Hindlimb muscle (tissue), 1 donor: ENCODE measurements at places on chromosomes 7 and 10. TPM values are rescaled to one million over a fixed set of nuclear protein-coding genes. Genes with fewer than 3 reads are reported as not detected.

INPP5A gene
- 57.4 TPM for polyA plus RNA-seq

DNA sequence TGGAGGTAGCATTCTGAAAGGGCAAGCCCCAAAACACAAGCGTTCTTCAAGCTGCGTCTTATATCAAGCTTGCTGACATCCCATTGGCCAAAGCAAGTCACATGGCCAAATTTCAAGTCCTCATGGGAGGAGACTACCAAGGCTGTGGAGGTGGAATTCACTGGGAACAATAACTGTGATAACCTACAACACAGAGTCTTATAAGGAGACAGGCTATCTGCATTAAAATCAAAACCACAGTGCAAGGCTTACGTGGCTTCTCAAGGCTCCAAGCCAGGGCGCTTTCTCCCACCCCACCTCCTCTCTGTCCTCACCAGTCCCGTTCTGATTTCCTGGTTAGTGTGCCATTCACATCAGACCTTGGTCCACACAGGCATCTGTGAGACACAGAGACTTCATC is 39.4 kb downstream of the ADRB1 start:
- no peak for DNase-seq

DNA sequence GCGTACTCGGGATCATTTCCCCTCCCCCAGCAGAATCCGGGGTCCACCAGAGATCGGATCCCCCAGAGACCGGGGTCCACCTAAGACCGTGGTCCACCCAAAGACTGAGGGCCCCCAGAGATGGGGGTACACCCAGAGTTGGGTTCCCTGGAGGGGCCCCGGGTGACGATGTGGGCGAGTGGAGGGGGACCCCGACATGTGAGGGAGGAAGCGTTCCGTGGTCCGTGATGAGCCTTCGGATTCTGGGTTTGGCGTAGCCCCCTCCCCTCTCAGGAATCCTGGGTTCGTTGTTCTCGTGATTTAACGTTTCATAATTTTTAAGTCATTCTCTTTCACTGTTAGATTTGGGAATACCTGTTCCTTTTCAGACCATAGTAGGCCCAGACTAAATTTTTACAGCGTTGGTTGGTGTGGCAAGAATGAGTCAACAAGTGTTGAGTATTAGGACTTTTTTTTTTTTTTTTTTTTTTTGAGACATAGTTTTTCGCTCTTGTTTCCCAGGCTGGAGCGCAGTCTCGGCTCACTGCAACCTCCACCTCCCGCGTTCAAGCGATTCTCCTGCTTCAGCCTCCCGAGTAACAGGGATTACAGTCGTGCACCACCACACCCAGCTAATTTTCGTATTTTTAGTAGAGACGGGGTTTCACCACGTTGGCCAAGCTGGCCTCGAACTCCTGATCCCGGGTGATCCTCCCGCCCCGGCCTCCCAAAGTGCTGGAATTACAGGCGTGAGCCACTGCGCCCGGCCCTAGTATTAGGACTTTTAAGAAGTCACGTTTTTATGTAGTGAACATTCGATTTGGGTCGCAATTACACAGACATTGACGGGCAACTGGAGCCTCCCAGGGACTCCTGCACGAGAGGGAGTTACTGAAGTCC is 672 bp downstream of the GTPBP4 start:
- no peak for DNase-seq

SYNPO2L gene
- polyA plus RNA-seq, result 263 TPM

PRSS37 gene
- 0.28 TPM for polyA plus RNA-seq

DNA sequence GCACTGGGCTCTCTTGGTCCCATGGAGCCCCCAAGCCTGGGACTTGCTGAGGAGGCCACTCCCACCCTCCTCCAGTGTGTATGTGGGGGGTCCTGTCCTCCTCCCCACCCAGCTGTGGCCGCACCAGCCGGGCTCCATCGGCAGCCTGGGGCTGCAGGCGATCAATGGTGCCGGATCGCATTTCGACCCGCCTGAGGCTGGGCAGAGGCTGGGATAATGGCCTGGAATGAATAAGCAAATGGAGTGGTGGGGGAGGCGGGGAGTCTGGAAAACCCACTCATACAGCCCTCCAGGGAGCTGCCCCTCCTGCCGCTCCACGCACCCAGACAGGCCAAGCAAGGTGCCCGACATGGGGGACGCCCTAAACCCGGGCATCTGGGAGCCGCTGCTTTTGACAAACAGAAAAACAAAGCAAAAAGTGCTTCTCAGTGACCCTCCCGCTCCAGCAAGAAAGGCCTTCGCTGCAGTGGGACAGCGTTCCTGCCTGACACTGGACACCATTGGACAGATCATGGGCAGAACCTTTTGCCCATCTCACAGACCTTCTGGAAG is 160.5 kb downstream of the NRF1 start:
- no peak for DNase-seq

DMBT1 gene
- 0.03 TPM for polyA plus RNA-seq

GRCh38 chr10:30453764-30454527 is 20.0 kb downstream of the MAP3K8 start:
- DNase-seq, result no peak

DNA sequence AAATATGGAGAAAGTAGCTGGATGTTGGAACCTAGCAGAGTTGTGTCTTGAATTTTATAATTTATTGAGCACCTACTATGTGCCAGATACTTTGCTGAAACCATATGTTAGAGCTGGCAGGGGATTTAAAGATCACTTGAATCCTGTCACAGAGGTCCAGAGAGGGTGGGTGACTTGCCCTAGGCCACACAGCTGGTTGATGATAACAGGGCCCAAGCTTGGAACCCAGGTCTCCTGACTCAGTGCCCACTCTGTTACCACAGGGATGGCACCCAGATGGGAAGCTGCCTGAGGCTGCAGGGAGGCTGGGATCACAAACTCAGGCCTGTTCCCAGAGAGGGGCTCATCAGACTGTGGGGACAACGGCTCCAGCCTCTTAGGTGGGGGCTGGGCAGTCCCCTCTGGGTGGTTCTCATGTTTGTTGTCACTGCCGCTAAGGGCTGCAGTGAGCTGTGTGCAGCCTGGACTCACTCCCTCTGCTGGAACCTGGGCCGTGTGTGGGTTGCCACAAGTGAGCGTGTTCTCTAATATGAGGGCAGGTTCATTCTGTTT is 18.6 kb downstream of the GOLGA7B start:
- DNase-seq, result no peak

- DNase-seq, result no peak
These were observed 41.0 kb upstream of the CELF2 start for GRCh38 chr10:10976652-10977051.

ZNF716 gene
- not detected for polyA plus RNA-seq

- no peak for DNase-seq
These were observed 350.5 kb downstream of the DGKB start for GRCh38 chr7:14552060-14552459.

DNA sequence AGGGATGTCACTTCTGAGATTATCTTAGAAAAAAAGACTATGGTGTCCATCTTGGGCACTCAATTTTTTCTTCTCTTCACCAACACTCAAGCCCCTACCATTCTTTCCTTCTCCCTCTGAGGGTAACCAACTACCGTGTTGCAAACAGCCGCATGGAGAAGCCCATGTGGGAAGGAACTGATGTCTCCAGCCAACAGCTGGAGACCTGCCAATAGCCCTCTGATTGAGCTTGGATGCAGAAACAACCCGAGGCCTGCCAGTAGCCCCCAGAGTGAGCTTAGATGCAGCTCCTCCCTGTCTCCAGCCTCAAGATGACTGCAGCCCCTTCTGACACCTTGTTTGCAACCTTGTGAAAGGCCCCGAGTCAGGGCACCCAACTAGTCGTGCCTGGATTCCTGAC is 36.4 kb upstream of the CHCHD3 start:
- no peak for DNase-seq

DNA sequence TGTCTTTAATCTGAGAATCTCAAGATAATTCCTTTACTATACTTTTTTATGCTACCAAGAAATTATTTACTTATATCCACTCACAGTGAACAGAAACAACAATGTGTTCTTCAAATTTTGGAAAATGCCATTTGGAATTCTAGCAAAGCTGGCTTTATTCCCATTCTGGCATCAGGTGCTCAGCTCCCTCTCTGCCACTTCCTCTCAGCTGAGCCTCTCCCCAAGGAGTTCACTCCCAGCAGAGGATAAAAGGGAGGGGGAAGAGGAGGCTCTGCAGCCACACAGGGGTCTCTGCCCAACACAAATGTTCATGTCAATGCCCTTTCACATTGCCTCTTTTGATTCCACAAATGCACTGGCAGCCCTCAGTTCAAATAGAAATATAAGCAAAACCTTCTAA is 116.9 kb downstream of the CPEB3 start:
- DNase-seq, result no peak

GRCh38 chr7:155660758-155661093 is 16.3 kb downstream of the RBM33 start:
- DNase-seq, result no peak

DNA sequence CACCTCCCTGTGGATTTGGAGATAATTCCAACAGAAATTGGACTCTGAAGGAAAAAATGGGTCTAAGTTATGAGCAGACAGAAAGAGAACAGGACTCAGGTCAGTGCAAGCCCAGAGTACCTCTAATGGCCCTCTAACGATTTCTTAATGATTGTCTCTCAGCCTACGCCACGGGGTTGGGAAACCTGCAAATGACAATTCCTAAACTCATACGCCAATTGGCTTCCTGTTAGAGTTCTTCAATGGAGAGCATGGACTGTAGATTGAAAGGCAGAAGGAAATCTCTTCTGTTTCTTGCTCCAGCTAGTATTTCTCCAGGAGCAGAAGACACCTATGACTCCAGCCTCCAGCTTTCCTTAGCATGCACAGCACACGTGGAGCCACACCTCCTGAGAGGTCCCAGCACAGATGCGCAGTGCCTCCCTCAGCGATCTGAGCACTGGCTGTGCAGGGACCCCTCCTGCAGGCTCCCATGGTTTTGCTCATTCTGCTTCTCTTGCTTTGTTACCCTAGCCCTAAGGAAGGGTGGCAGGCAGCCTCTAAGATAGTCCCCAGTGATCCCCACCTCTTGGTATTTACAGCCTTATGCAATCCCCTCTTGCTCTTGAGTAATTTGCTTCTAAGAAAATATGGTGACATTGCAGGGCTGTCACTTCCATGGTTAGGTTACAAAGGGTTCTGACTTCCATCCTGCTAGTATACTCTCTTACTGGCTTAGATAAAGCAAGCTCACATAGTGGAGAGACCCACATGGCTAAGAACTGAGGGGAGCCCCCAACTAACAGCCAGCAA is 30.1 kb downstream of the DENND11 start:
- no peak for DNase-seq

DNA sequence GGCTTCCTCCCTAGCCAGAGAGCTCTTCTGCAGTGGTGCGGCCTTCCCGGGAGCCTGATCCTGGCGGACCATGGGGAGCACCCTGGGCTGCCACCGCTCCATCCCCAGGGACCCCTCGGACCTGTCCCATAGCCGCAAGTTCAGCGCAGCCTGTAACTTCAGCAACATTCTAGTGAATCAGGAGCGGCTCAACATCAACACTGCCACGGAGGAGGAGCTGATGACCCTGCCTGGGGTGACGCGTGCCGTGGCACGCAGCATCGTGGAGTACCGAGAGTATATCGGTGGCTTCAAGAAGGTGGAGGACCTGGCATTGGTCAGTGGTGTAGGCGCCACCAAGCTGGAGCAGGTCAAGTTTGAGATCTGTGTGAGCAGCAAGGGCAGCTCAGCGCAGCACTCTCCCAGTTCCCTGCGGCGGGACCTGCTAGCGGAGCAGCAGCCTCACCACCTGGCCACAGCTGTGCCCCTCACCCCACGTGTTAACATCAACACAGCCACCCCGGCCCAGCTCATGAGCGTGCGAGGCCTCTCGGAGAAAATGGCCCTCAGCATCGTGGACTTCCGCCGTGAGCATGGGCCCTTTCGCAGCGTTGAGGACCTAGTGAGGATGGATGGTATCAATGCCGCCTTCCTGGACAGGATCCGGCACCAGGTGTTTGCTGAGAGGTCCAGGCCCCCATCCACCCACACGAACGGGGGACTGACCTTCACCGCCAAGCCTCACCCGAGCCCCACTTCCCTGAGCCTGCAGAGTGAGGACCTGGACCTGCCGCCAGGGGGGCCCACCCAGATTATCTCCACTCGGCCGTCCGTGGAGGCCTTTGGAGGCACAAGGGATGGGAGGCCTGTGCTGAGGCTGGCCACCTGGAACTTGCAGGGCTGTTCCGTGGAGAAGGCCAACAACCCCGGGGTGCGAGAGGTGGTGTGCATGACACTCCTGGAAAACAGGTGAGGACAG is 1.5 kb downstream of the EEPD1 start:
- no peak for DNase-seq

ZNF25 gene
- 11.9 TPM for polyA plus RNA-seq

- DNase-seq, result no peak
These were observed 47.4 kb upstream of the TCERG1L start for GRCh38 chr10:131358741-131359442.

DNA sequence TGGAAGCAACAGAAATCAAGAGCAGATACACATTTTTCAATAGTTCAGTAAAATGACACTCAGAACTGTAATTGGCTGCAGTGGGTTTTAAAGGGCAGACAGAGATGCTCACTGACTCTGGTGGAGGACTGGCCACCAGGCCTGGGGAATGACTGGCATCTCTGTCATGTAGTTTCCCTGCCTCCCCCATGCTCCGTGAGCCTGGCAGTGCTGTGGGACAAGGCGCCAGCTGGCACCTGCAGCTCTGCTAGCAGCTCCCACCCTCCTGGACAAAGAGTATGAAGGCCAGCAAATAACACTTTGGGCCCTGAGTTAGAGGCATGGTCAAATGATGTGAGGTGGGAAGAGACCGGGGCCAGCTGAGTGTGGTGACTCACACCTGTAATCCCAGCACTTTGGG is 15.0 kb downstream of the TSPAN33 start:
- DNase-seq, result no peak

- DNase-seq, result no peak
These were observed 45.4 kb downstream of the PAX2 start for GRCh38 chr10:100790761-100791208.

HMX2 gene
- polyA plus RNA-seq, result not detected

GRCh38 chr7:46715579-46715978 is 794.5 kb upstream of the IGFBP3 start:
- DNase-seq, result no peak

DNA sequence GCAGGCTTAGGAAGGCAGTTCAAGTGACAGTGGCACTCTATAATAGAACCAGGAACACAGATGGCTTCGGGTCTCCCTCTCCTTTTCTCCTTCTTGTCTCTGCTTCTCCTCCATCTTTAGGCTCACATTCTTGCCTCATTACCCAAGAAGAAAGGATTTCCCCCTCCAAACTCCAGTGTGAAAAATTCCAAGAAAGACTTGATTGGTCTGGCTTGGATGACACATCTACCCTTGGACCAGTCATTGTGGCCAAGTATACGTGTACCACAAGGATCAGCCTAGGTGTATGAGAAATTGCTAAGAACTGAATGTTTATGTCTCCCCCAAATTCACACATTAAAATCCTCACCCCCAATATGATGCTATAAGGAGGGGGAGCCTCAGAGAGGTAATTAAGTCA is 53.9 kb downstream of the PRTFDC1 start:
- no peak for DNase-seq

PNLIPRP1 gene
- not detected for polyA plus RNA-seq

GRCh38 chr7:36057323-36057722 is 95.7 kb upstream of the EEPD1 start:
- DNase-seq, result no peak

PHKG1 gene
- 55.4 TPM for polyA plus RNA-seq

- no peak for DNase-seq
These were observed 210.8 kb downstream of the DIP2C start for GRCh38 chr10:478471-479245.

- DNase-seq, result no peak
These were observed 92.1 kb downstream of the CH25H start for GRCh38 chr10:89114846-89115625.

- DNase-seq, result no peak
These were observed 18.8 kb upstream of the TLL2 start for GRCh38 chr10:96532523-96532922.

FAM25A gene
- not detected for polyA plus RNA-seq

GRCh38 chr10:16957038-16957437 is 139.8 kb upstream of the RSU1 start:
- no peak for DNase-seq

GRCh38 chr10:49178489-49179471 is 9.4 kb downstream of the TMEM273 start:
- DNase-seq, result no peak

ADAM12 gene
- polyA plus RNA-seq, result 18.6 TPM
